ENCODE measurements at places on chromosomes 1 and 21.

- DNase-seq, result no peak
These were observed 3.4 kb downstream of the KDM4A start for GRCh38 chr1:43653339-43653738.

- DNase-seq, result no peak
These were observed 14.9 kb upstream of the APP start for GRCh38 chr21:26185446-26185845.

DNA sequence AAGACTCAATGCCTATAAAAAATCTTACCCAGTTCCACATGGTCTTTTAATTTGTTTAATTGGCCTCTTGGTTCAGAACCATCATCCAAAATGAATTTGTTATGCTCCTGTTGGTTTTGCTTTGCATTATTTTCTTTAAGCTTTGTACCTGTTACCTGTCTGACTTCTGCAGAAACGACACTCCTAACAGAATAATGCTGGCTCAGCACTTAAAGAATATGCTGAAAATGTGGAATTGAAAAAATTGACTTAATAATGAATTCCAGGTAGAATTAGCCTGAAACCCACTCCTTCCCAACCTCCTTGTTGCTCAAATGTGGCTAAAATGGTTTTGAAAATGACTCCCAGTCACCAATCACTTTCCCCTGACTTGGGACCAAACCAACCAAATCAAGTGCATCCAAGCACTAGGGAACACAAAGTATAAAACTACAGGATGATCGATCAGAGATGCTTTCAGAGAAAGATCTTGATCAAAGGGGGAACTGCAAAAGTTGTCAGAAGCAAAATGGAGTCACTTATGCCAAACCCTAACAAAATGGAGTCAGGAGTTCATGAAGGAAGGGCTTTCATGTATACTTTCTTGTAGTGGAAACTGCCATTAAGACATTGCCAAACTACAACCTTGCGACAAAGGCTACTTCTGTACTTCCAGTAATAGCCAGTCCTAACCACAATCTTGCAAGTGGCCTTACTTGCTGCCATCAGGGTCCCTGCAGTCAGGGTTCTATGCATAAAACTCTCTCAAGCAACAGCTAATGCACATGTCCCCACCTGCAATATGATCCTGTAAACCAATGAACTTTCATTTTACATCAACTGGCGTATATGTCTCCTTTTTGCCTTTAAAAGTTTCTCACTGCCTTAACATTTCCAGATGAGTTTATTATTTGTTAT is 5.4 kb downstream of the GBP7 start:
- no peak for DNase-seq

GRCh38 chr1:222331765-222332164 is 216.1 kb downstream of the HHIPL2 start:
- DNase-seq, result no peak

GRCh38 chr1:158149577-158150269 is 31.0 kb upstream of the CD1D start:
- peak; percentile 46 for DNase-seq

DNA sequence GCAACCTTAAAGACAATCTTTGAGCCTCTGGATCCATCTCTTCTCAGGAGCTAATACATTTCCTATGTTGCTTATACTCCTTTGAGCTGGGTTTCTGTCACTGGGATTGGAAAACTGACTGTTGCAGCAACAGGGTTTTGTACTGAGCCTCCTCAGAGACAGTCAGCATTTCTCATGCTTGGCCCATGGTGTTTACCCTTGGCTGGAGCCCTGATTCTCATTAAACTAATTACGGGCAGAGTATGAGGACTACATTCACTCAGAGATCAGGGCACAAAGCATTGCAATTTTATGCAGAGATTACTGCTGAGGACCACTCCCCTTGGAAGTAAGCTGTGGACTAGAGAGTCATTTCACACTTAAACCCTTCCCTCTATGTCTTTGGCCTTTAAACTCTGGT is 134.5 kb downstream of the LRIG2 start:
- DNase-seq, result no peak

DNA sequence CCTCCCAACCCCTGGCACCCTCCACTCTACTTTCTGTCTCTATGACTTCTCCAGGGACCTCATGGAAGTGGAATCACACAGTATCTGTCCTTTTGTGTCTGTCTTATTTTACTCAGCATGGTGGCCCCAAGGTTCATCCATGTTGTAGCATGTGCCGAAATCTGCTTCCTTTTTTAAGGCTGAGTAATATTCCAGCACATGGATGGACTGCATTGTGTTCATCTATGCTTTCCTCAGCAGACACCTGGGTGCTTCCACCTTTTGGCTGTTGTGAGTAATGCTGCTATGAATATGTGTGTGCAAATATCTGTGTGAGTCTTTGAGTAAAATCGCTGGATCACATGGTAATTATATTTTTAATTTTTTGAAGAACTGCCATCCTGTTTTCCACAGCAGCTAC is 1.6 kb upstream of the PFKL start:
- DNase-seq, result no peak

Measured in T-helper 9 cell (primary cell).